Heart right ventricle (tissue), 16 donors: ENCODE measurements at places on chromosomes 3 and 15. TPM values are rescaled to one million over a fixed set of nuclear protein-coding genes. Genes with fewer than 3 reads are reported as not detected.

DNA sequence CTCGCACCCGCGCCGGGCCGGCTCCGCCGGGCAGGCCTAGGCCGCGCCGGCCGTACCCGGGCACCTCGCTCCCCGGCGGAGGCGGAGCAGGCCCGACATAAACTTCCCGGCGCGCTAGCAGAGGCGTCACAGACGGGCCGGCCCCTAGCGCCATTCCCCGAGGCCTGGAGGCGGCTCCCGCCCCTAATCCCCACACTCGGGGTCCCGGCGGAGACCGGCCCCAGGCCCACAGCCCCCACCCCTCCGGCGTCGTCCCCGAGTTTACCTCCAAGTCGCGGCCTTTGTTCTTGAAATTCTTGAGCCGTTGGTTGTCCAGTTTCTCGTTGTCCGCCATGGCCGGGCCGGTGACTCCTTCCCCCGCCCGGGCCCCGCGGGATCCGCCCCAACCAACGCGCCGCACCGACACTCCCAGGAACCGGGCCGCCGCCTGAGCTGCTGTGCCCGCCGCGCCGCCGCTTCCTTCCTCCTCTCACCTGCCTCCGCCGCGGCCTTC, 376 bp downstream of the KPNA4 start:
- DNase-seq = peak; percentile 74

The CEP19 gene
- total RNA-seq = 0.93 TPM

- no peak for DNase-seq
Observed at GRCh38 chr15:60757831-60758570, 279.1 kb upstream of the ICE2 start.

GRCh38 chr3:77342688-77343087, 302.8 kb downstream of the ROBO2 start:
- no peak for DNase-seq

GRCh38 chr3:72272356-72272755, 487.4 kb upstream of the PROK2 start:
- no peak for DNase-seq

GRCh38 chr3:21847005-21847404, 96.0 kb upstream of the ZNF385D start:
- DNase-seq = no peak

DNA sequence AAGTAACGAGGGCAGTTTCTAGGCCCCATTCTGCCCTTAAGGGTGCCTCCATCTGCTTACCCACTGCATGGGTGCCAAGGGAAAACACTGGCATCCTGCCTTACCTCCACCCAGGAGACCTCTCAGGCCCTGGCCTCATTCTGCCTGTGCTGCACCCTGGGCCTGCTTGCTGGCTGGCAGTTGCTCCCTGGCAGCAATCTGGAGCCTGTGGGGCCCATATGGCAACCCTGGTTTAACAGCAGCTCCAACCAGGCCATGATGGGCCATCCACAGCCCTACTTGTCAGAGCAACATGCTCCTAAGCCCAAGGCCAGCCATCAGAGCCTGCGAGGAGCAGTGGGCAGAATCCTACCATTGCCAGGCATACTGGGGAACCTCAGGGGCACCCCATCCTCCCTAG, 3.7 kb downstream of the C3orf18 start:
- DNase-seq = no peak

DNA sequence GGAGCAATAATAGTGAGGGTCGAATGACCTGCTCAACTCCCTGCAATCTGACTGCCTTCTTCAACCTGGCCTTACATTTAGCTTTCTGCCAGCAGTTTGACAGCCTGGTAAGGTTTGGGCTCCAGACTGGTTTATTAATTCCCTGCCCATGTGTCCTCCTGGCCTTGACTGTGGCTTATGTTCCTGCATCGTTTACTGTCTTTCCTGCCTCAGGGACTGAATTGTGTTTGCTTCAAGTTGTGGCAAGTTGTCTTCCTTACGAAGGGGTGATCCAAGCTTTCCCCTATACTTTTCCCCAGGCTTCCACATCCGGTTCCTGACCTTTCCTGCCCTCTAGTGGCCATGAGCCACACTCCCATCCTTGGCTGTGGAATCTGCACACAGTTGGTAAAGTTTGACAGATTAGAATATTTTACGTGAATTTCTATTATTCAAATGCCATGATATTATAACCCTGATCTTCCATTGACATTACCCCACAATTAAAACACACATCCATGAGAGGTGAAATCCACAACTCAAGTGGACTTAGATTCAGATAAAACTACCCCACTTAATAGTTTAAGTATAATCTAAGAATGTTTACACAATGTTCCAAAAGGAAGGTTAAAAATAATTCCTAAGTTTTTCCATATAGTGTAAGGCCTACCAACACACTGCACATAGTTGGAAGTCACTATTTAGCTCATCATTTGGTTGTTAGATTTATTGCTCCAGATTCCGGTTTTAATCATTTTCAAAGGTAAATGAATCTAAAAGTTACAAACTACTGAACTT, 95.7 kb downstream of the NEDD4 start:
- DNase-seq = peak; percentile 54

The FEZF2 gene
- total RNA-seq = not detected

The CCDC9B gene
- 153 TPM for total RNA-seq

- peak; percentile 45 for DNase-seq
Observed at GRCh38 chr15:42084465-42085235, 9.7 kb downstream of the PLA2G4D start.

DNA sequence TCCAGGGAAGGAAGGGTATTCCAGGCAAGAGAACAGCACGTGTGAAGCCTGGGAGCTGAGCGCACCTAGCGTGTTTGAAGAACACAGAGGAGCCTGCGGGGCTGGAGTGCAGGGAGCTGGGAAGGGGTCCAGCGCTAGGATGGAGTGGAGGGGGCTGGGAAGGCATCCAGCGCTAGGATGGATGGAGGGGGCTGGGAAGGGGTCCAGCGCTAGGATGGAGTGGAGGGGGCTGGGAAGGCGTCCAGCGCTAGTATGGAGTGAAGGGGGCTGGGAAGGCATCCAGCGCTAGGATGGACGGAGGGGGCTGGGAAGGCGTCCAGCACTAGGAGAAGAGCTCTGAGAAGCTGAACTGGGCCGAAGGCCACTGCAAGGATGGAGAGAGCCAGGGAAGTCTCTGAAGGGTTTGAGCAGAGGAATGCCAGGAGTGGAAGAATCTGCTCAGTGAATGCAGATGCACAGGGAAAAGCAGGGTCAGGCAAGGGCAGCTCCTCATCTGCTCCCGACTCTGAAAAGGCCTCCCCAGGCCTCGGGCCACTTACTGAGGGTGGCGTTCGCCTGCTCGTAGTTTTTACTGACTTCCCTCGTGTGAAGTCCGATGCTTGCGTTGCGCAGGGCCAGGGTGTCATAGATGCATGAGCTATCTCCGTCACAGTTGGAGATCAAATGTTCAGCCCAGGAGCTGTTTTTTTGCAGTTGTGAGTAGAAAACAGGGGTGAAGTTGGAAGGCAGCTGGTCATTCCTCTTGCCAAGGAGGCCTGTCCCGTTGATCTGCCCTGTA, 39.8 kb downstream of the MUC20 start:
- no peak for DNase-seq

DNA sequence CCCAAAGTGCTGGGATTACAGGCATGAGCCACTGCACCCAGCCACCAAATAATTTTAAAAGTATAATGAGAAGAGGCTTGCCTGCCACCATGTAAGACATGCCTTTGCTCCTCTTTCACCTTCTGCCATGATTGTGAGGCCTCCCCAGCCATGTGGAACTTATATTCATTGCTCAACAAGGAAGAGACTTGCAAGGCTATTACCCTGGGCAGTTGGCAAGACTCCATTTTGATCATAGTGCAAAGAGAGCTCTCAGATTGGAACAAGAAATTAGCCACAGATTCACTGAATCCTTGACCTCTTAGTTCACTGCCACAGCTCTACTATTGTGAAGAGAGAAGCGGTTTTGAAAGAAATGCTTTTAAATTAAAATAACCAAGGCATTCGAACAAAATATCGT, 6.1 kb downstream of the SCAP start:
- DNase-seq = no peak

- DNase-seq = no peak
Observed at GRCh38 chr3:23567917-23568316, 237.8 kb upstream of the UBE2E1 start.
